ENCODE measurements at places on chromosomes 3 and 15.

DNA sequence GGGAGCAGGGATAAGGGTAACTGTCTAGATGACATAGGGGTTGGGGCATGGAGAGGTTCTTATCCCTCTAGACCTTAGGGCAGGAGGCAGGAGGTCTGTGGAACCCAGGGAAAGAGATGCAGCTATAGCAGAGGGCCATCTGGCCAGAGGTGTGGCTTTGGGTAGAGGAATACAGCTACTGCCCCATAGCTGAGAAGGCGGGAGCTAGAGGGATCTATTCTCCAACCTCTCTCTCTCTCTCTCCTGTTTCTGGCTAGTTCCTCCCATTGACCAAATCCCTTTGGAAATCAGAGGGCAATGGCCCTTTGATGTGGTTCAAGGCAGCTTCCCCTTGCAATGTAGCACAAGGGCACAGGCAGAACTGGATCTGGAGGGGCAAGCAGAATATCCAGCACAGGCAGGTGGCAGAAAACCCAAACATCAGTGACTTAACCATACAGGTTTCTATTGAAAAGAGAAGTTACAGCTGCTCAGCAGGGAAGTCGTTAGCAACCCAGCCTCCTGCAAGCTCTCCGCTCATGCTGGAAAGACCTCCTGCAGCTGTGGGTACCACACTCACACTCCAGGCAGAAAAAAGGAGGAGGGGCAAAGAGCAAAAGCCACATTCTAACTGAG is 22.3 kb upstream of the LMOD3 start:
- no peak for DNase-seq

DNA sequence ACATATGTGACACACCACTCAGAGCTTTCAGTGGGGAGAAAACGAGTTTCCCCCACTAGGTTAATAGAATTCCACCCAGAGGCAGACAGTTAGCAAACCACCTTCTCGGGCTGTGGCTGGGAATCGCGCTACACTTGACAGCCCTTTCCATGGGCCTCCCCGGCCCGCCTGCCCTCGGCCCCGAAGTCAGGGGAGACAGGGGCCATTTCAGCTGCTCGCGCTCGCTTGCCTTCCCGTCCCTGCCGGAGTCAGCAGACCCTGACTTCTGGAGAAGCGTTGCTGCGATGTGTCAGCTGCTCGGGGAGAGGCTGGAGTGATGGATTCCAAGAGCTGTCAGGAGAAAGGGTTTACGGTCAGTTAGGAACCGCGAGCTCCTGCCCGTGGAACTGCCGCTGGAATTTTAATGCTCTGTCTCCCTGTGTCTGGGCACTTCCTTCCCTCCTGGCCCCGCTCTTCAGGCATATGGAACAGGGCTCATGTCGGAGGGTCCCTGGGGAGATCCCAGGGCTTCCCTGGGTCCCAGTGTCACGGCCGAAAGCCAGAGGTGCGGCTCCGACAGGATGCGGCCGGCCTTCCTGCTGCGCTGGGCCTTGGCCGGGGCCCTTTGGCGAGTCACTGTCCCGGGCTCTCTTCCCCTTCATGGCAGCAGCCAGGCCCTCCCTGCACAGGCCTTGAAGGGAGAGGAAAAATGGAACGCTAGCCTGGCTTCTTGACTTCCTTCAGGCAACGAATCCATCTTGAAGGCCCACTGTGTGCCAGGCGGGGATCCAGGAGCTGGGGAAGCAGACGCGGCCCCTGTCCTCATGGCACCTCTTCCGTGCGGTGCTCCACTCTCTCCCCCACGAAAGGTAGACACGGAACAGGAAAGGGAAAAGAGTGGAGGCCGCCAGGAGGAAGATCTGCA is 38.4 kb upstream of the VPS8 start:
- DNase-seq, result no peak

- DNase-seq, result no peak
Observed at GRCh38 chr3:176522436-176522835, 674.8 kb downstream of the TBL1XR1 start.

GRCh38 chr3:196558476-196558875 is 9.9 kb downstream of the WDR53 start:
- no peak for DNase-seq

- DNase-seq, result no peak
Observed at GRCh38 chr3:146948186-146948585, 343.0 kb upstream of the PLSCR5 start.

- DNase-seq, result no peak
Observed at GRCh38 chr15:85607141-85607806, 187.5 kb downstream of the KLHL25 start.

DNA sequence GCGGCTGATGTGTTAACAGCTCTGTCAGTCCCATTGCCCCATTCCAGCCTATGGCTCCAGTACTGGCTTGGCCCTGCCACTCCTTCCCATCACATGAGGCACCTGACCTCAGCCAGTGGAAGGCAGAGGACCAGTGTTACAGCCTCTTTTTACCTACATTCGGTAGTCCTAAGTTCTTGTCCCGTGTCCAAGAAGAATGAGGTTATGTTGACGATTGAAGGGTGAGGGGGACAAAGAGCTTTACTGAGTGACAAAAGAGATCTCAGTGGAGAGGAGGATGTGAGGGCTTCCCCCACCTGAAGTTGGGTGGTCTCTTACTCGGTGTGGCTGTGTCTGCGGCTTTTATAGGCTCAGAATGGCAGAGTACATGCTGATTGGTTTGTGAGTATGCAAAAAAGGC is 7.3 kb upstream of the MPI start:
- DNase-seq, result no peak

- DNase-seq, result no peak
Observed at GRCh38 chr15:49137861-49138260, 17.5 kb downstream of the COPS2 start.

- DNase-seq, result no peak
Observed at GRCh38 chr15:27906802-27907201, 192.3 kb downstream of the OCA2 start.

DNA sequence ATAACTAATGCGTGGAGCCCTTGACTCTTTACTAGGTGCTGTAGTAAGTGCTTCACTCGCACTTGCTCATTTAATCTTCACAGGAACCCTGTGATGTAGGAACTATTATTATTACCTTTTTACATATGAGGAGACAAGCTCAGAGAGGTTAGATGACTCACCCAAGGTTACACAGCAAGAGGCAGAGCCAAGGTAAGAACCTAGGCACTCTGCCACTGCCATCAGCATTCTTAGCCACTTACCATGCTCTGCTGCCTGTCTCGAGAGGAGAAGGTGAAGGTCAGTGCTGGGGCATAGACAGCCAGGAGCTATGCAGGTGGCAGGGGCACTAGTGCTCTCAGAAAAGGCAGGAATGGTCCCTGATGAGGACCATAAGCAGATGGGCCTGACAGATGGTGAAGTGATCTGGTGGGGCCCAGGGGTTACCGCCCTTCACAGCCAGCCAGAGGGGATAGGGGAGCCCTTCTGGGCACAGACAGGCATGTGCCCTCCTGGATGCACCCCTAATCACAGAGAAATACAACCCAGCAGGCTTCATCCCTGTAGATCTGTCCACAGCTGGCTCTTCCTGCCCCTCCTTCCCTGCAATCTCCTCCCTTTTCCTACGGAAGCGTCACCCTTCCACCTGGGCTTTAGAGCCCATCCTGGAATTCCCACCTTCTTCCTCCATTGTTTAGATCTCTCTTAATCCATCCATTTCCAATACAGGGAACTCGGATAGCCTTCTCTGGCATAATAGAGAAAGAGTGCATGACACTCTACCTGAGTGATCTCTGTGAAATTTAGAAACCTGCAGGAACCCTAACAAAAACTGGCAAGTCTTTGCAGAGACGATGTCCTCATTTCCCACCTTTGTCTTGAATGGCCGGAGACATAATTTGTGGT is 26.9 kb downstream of the ABTB1 start:
- DNase-seq, result peak; percentile 59

DNA sequence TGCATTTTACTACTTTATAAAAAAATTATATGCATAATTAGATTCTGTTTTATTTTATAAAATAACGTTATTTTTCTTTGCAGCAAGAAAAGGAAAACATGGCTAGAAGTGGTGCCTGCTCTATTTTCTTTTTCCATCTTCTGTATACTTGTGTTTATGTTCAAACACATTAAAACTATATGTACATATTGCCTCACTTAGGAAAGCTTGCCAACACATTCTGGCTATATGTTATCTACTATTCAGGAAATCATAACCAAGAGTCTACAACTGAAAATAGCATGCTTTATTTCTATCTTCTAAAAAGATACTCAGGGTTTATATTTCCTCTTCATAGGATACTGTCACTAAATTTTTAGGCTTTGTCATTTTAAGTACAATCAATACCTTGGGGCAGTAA is 90.2 kb upstream of the KCNMB2 start:
- no peak for DNase-seq

- DNase-seq, result no peak
Observed at GRCh38 chr3:179606534-179607085, 2.0 kb downstream of the NDUFB5 start.

DNA sequence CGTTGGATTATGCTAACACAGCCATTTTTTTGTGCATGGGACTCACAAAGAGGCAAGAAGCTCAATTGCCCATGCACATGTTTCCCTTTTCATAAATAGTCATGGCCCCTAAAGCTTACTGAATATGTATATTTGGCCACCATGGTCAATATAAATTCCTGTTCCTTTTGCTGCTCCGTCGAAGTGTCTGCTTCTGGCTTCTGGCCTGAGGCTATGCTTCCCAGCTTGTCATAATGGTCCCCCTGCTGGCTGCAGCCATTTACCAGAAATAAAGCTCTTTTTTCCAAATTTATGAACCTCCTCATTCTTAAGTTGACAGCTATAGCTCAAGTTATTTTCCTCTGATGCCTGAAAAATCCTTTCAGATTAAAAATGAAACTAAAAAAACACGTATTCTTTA is 602.1 kb downstream of the VGLL3 start:
- peak; percentile 11 for DNase-seq

- DNase-seq, result no peak
Observed at GRCh38 chr3:58034738-58035523, 26.7 kb downstream of the FLNB start.

DNA sequence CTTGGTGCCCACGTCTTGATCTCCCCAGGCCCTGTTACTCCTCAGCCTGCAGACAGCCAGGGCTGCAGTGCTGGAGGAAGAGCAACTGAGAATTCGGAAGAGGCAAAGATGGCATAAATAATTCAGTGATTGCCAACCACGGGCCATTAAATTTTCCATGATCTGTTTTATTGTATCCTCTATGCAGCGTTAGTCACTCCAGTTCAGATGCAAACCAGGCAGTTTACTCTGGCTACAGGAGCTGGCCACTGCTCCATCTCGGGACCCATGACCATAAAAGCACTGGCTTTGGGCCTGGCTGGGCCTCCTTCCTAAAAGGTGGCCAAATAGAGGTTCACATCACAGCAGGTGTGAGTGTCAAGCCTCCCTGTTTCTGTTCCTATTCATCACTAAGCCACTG is 137.6 kb upstream of the TLE3 start:
- DNase-seq, result no peak

GRCh38 chr15:62766599-62766998 is 275.9 kb upstream of the TPM1 start:
- no peak for DNase-seq

DNA sequence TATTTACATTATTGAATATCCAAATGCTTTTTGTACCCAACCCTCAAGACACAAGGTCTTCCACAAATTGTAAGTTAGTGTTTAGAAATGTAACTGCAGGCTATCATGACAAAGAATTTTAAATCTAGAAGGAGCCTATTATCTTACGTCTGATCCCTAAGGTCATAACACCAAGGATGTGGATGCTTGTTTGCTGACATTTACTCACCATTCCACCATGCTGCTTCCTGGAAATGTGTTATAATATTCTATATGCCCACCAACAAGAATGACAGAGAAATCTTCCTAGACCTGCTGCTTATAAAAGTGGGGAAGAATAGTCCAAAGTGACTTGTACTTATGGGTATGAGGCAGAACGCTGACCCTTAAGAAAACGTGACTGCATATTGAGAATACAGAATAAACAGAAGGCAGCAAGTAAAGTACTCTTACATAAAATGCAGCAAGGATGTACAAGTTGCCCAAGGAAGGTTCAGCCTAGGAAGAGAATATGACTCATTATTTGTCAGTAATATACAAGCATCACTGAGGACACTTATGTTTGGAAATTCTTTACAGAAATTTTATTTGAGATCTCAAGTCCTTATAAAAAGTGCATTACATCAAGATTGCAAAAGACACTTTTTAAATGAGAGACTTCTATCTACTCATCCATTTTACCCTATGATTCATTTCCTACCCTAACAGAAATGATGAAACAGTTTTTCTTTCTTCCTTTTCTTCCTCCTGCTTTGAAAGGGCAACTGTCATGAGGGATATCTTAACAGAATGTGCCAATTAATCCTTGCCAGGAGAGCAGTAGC is 59.6 kb downstream of the ESYT3 start:
- no peak for DNase-seq

- no peak for DNase-seq
Observed at GRCh38 chr3:118332699-118333098, 701.9 kb downstream of the IGSF11 start.

Measured in WERI-Rb-1 (cell line).